ENCODE measurements at places on chromosomes 11 and 22.
A peak's percentile ranks its signal among the peaks of the same experiment; 100 is the strongest.

DNA sequence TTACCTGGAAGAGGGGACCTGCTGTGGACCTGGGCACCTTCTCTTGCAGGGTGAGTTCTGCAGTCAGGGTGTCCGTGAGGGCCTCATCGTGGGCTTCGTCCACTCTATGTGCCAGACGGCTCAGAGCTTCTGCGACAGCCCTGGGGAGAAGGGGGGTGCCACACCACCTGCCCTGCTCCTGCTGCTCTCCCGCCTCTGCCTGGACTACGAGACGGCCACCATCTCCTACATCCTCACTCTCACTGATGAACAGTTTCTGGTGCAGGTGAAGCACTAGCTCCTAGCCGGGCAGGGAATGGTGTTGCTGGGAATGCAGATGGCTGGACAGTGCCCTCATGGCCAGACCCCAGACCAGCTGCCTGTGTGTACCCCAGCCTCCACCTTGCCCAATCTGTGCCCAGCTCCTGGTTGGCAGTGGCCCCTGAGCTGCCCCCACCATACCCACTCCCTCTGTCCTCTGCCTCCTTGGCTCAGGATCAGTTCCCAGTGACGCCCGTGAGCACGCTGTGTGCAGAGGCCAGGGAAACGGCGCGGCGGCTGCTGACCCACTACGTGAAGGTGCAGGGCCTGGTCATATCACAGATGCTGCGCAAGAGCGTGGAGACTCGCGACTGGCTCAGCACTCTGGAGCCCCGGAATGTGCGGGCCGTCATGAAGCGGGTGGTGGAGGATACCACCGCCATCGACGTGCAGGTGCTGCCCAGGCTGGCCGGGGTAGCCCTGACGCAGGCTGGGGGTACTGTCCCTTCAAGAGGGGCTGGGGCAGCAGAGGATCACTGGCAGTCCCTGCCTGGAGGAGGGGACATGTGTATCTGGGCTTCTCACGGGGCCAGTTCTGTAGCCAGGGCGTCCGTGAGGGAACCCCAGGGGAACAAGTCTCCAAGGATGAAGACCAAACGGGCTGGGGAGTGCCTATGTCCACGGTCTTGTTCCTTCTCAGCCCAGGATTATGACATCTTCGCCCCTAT lies 2.2 kb upstream of the TM7SF2 start:
- DNase-seq = no peak

DNA sequence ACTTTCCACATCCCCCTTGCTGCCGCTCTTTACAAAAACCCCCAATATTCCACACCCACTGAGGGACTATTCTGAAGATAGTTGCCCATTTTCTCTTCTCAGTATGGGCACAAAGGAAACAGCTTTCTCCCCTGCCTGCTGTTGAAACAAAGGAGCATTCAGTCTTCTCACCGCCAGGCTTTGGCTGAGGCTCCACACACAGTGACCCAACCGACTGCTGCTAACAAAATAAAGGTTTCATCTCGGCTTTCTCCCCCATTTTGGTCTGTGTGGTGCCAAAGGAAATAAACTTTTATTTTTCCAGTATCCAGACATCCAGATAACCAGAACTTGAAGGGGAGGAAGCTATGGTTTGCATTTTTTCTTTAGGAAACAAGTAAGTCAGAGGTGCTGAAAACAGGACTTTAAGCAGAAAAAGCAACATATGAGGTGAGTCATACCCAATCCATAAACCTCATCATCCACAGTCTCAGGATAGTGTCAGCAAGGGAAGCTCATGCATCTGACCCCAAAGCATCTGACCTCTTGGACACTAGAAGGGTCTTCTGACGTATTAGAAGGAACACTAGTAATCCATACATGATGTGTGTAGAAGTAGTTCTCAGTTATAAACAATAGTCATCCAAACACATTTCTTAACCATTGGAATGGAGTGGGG lies 6.4 kb downstream of the CLMP start:
- peak; percentile 28 for DNase-seq

- no peak for DNase-seq
Observed at GRCh38 chr22:38046070-38046748, 11.0 kb upstream of the PICK1 start.

GRCh38 chr22:50624347-50625130 lies 3.4 kb downstream of the ARSA start:
- no peak for DNase-seq

- no peak for DNase-seq
Observed at GRCh38 chr11:2835296-2835695, 50.3 kb downstream of the CDKN1C start.
